ENCODE measurements at places on chromosomes 7 and 10.
A peak's percentile ranks its signal among the peaks of the same experiment; 100 is the strongest.

GRCh38 chr10:111430070-111430469, 353.2 kb downstream of the ADRA2A start:
- no peak for DNase-seq

DNA sequence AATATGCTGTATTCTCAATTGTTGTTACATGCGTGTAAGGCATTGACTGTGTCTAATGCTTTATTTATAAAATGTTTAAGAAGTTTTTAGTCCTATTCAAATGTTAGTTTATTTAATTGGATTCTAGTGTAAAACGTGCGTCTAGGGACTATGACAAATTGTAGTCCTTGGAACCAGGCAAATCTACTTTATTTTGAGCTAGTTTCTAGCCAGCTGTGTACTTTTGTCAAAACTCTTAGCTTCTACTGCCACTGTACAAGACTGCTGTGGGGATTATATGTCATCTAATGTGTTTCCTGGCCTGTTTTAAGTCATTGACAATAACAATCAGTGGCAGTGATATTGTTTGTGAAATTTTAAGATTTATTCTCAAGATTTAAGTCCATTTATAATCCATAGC, 220.5 kb upstream of the SEMA3D start:
- no peak for DNase-seq

DNA sequence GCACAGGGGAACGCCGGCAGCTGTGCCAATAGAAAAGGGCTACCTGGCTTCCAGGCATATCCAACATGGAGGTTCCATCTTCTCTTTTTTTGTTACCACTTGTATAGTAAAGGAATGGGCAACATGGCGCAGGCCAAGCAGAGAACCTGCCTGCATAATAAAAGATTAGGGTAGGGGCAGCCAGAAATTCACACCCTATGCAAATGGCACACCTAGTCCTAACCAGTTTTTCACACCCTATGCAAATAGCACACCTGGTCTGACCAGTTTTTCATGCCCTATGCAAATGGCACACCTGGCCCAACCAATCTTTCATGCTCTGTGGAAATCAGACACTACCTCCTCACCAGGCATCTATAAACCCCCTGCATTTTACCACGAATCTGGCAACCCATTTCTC, 369.5 kb downstream of the IPMK start:
- no peak for DNase-seq

DNA sequence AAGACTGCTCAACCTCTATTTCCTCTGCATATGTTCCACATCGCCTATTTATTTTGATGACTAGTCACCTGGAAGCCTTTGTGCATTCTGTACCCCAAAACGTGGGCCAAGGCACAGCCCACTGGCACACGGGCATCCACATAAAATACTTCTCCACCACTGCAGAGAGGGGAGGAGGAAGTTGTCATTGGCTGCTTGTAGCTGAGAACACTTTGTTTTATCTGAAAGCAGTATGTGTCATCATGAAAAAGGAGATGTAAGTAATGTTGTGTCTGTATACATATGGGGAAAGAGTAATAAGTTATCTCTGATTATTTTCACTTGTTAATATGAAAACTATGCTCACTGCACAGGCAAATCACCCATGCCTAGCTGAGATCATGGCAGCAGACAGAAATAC, 48.2 kb upstream of the AMPH start:
- no peak for DNase-seq

DNA sequence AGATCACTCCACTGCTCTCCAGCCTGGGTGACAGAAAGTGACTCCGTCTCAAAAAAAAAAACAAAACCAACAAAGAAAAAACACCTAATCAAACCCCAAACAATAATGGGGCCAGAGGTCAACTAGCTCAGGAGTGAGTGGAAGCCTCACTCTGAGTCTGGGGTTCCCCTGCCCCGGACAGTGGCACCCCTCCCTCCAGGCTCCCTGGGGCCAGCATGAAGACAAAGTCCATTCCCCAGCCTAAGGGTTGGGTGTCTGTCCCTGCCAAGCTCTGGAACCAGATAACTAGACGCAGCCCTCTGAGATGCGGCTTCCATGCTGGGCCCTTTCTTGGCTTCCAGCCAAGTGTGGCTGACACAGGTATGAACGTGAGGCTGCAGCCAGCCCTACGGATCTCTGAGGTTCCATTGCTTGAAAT, 1.7 kb upstream of the FUOM start:
- DNase-seq, result peak; percentile 25

DNA sequence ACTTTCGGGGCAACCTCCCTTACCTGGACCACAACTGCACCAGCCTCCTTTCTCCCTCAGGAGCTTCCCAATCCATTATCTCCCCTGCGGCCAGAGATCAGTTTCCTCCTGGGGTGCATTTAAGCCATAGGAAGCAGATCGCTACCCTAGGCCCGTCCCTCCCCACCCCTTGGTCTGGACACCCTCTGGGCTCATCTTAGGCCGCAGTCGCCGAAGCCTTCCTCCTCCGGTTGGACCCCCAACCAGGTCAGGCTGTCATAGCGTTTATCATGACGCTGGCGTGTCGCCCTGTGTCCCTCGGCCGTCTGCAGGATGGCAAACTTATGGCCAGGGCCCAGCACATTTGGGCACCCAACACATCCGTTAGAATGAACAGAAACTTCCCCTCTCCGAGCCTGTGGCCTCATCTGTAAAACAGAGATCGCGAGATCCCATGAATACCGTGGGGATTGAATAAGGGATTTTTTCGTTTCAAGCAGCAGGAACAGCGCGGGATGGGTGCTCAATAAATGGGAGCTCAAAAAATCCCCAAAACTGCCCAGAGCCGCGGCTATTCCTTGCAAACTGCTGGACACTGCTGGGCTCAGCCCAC, 669 bp upstream of the AP5Z1 start:
- DNase-seq, result no peak

- DNase-seq, result no peak
Observed at GRCh38 chr7:115226410-115226809, 304.5 kb downstream of the MDFIC start.

DNA sequence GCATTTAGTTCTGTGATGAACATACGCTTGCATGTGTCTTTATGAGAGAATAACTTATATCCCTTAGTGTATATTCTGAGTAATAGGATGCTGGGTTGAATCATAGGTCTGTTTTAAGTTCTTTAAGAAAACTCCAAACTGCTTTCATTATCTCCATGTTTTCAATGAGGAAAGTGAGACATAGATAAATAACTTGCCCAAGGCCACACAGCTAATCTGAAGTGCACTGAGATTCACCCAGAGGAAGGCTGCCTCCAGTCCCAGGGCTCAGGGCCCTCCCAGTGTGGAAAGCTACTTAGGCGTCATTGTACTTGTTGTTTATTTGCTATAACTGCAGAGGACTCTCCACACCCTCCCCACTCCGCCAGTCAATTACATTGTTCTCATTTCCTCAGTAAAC, 126.7 kb downstream of the INHBA start:
- DNase-seq, result no peak
